COLO829 (cell line): ENCODE measurements at places on chromosomes 4 and X.

GRCh38 chrX:107687445-107687844 lies 59.1 kb downstream of the PRPS1 start:
- DNase-seq, result no peak

GRCh38 chr4:109389369-109390114 lies 44.1 kb upstream of the SEC24B start:
- no peak for DNase-seq

DNA sequence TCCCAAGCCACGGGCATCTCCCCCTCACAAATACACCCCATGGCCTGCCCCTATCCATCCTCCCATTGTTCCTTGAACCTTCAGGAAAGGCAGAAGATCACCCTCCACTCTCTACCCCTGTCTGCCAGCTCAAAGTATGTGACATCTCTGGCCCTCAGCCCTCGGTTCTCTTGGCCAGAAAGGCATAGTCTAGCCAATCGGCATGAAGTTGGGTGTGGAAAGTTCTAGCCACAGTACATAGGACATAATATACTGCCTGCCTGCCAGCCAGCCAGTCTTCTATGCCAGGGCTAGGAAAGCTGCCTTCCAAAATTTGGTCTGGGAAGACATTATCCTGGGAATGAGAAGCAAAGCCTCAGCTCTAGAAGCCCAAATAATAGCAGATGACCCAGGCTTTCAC lies 3.2 kb upstream of the PLP1 start:
- no peak for DNase-seq

GRCh38 chr4:48015678-48016077 lies 803 bp downstream of the CNGA1 start:
- DNase-seq, result no peak

- DNase-seq, result peak; percentile 29
Observed at GRCh38 chrX:137031517-137032340, 2.1 kb downstream of the GPR101 start.

DNA sequence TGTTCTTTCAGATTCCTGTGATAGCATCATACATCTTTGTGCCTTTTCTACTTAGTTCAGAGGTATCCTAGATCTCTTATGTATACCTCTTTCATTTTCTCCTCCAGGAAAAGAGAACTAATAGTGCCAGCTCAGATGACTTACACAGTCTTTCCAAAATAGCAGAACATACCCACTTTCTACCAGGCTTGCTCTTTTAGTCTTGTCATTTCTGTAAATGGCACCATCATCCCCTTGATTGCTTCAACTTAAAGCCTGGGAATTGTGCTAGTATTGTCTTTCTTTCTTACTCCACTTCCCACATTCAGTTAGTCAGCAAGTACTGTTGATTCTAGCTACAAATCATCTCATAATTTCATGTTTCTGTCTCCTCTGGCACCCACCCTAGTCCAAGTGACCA lies 5.1 kb downstream of the APEX2 start:
- DNase-seq, result no peak

DNA sequence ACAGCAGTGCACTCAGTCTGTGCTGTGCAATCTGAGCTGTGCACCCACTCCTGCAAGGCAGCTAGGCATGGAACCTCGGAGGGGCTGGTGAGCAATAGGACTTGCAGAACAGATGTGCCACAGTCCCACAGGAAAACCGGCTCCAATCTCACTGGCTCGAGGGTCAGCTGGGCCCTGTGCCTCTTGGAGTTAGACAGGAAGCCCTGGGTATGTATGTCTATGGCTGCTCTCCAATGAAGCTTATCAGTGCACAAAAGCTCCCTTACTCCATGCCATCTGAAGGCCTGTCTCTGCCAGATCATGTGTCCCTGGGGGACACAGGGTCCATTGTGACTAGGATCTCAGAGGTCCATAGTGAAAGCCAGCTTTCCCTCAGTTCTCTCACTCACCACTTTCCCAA lies 335.8 kb downstream of the SH3BGRL start:
- DNase-seq, result no peak

DNA sequence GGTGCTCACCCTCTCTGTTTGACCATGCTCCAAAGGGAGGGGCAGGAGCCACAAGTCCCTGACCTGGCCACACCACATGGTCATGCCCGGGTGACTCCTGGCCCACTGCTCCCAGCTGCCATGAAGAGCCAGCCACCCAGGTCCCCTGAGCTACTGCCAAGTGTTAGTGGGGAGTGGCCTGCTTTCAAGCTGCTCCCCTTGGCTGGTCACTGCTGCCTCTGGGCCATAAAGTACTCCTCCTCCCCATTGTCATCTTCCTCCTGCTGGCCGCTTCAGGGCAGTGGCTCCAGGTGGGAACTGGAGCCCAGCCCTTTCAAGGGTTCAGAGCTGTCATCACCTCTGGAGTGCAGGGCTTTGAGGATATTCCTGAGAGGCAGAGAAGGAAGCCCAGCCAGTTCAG lies 27.3 kb upstream of the RBBP7 start:
- DNase-seq, result no peak

- no peak for DNase-seq
Observed at GRCh38 chrX:53654376-53654775, 32.1 kb downstream of the HUWE1 start.

- DNase-seq, result no peak
Observed at GRCh38 chr4:18419780-18420179, 398.2 kb upstream of the LCORL start.

GRCh38 chr4:183321516-183321915 lies 710 bp downstream of the CLDN24 start:
- DNase-seq, result peak; percentile 75

DNA sequence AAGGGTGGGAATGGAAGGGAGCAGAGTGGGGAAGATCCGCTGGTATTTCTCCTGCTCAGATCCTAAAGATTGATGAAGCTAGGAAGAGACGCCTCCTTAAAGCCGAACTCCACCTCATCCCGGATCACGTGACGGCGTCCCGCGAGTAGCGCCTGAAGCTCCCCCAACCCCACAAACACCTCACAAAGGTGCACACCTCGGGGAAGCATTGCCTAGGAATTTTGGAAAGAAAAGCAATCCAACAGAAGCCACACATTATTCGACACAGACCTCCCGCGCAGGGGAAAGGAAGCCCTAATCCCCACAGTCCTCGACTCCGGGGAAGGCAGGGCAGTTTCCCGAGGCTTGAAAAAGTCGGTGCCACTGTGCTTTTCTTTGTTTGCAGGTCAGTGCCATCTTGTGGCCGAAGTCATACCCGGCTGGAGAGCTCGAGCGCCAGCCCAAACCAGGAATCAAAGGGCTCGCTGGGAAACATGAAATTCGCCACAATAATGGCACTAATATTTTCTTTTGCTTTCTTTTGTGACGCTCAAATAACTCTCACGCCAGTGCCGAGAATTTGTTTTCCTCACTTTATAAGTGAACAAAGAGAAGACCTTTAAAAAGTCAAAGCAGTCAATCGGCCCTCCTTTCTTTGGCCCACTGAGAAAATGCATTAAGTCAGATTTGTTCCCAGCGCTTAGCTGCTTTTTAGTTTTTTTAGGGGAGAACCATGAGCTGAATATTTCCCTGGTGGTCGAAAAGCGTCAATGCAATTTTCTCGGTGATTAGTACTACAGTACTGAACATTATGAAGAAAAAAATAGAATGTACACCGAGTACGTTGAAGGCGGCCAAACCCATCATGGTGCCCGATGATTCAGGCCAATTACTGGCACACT lies at the start of gene NPY1R:
NPY1R (minus strand) TSS at position 71 of the 881 bp plus-strand sequence. CDS start 6,042 bp downstream, outside the sequence.
- peak; percentile 72 for DNase-seq

GRCh38 chr4:56745042-56745441 lies 63.9 kb upstream of the HOPX start:
- DNase-seq, result no peak

DNA sequence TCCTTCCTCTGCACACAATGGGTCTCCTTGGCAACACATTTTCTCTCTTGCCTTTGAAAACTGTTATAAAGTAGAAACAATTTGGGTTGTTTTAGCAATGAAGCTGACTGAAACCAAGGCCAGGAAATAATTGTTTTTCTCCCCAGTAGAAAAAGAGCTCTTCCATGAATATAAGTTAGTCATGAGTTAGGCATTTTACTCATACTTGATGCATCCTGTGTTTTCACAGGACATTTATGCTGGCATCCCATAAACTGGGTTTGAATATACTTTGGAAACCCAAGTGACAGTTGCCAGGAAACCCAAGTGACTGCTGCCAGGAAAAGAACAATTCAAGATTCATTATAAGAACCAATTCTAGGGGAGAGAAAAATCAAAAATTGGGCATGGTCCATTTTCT lies 128.6 kb upstream of the NPY2R start:
- peak; percentile 7 for DNase-seq

GRCh38 chrX:151962034-151962433 lies 12.4 kb downstream of the GABRE start:
- DNase-seq, result no peak

DNA sequence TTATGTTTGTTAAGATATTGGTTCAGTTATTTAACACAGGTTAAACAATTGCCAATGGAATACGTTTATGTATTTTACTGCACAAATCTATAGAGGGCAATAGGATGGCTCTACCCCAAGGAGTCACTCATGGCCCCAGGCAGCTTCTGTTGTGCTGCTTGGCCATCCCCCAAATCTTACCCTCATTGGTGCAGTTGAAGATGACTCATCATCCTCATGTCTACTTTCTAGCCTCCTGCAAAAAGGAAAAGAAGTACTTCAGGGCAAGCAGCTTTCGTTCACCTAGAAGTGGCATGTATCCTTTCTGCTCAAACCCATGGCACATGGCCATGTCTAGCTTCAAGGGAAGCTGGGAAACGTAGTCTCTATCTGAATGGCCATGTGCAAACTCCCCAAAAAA lies 14.2 kb downstream of the PHOX2B start:
- peak; percentile 20 for DNase-seq

- DNase-seq, result no peak
Observed at GRCh38 chr4:185464887-185465286, 6.6 kb downstream of the CCDC110 start.

DNA sequence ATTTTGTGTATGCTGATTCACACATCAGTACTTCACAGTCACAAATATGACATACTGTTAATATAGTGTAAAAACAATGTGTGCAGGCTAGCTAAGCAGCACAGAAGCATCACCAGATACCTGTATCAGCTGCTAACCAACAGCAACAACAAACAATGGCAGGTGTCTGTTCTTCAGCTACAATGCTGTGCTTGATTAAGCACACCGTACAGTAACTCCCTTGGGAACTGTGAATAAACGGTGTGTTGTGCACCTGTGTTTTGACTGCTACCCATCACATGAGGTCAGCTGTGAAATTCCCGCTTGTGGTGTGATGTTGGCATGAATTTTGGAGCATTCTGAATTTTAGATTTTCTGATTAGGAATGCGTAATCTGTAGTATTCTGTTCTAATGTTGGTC lies 379.7 kb upstream of the FAT1 start:
- no peak for DNase-seq

DNA sequence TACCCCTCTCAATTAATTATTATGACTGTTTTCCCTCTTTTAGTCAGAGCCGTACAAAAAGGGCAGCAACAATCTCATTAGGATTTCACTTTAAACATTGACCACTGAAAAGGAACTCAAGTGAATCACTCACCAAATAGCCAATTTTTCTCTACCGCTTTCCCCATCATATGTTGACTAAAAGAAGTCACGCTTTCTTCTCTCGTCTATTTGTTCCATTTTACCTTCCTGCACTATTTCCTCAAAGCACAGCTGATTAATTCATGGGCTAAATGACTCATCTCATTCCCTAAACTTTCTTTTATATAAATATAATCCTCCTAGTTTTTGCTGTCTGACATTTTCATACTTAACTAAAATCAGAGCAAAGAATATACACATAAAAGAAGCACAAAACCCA lies 8.2 kb downstream of the MID1 start:
- no peak for DNase-seq

DNA sequence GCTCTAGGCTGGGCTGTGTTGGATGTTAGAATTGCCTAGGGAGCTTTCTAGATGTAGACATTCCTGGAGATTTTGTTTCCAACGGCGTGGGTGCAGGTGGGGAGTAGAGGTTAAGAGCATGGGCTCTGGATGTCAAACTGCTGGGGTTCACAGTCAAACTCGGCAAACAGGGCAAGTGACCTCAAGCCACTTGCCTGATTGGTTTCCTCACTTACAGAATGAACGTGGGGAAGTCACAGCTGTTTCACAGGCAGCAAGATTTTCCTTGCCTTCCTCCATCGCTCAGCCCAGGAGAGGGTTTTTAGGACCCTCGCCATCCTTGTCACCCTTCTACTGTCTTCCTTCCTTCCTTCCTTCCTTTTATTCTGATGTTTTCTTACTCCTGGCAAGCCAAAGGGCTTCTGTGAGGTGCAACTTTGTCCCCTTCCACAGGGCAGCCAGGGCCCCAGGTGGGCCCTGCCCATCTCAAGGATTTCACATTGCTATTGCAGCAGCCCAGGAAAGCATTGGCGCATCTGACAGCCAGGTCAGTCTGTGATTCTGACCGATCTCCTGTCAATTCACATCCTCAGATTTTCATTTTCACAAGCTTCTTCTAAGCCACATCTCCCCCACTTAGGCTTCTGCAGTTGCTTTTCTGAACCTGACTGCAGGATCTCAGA lies 7.0 kb downstream of the RTL5 start:
- no peak for DNase-seq

- DNase-seq, result no peak
Observed at GRCh38 chr4:173591760-173592159, 61.7 kb upstream of the HAND2 start.

DNA sequence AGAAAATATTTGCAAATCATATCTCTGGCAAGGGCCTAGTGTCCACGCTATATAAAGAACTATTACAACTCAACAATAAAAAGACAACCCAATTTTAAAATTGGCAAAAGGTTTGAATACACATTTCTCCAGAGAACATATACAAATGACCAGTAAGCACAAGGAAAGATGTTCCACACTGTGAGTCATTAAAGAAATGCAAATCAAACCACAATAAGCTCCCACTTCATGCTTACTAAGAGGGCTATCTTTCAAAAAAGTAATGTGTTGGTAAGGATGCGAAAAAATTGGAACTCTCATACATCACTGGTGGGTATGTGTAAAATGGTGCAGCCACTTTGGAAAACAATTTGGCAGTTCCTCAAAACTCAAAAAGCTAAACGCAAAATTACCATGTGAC lies 884.0 kb upstream of the INTU start:
- no peak for DNase-seq

DNA sequence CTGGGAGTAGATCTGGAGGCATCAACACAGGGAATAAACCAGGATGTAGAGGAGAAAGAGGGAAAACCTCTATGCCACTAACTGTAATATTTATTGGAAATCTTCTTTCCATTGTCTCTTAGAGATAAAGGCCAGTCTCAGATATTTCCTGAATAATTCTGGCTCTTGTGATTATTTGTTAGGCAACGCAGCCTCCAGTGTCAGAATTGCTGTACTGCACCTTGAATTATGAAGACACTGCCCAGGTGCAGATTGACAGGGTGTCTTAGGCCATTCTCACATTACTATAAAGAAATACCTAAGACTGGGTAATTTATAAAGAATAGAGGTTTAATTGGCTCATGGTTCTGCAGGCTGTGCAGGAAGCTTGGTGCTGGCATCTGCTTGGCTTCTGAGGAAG lies 100.7 kb upstream of the ZDHHC15 start:
- DNase-seq, result no peak

DNA sequence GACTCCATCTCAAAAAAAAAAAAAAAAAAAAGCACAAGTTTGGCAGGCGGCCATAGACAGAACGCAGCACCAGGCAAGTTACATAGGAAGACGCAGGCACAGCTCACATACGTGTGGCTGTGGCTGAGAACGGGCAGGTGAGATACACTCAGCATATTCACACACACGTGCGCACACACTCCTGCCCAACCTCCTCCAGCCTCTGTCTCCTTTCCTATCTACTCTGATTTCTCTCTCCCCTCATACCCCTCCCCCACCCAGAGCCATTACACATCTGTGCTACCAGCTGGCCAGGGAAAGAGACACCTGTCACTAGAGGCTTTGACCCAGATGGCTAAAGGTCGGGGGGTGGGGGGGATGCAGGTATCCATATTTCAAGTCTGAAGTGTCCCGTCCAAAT lies 2.2 kb upstream of the SLC38A5 start:
- no peak for DNase-seq
